ENCODE measurements at places on chromosomes 11 and 22. TPM values are rescaled to one million over a fixed set of nuclear protein-coding genes. Genes with fewer than 3 reads are reported as not detected.

DNA sequence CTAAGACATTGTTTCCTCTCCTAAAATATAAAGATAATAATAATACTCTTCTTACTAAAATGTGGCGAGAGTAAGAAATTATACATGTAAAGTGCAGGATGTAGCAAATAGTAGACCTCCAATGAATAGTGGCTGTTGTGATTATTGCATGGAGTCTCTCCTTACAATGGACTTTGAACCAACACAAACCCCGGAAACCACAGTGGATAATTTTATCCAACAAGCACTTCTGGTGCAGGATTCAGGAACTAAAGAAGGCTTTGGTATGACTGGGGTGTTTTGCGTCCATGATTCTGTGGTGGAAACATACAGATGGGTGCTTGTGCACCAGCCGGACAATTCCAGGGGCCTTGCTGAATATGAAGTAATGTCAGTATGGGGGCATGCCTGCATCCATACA is 146.4 kb upstream of the UBASH3B start:
- no peaks in the 10 kb centered on the region for H3K36me3 ChIP-seq
- no peak for DNase-seq
- peaks cover 6% of the 10 kb centered on the region for H3K4me1 ChIP-seq
- no peaks in the 10 kb centered on the region for H3K27me3 ChIP-seq

- no peak overlapping the region for H3K27ac ChIP-seq
- no peak overlapping the region for H3K4me3 ChIP-seq
- no peaks in the 10 kb centered on the region for H3K4me1 ChIP-seq
- DNase-seq = peak; percentile 44
Observed at GRCh38 chr22:49753276-49753890, 74.3 kb downstream of the BRD1 start.

DNA sequence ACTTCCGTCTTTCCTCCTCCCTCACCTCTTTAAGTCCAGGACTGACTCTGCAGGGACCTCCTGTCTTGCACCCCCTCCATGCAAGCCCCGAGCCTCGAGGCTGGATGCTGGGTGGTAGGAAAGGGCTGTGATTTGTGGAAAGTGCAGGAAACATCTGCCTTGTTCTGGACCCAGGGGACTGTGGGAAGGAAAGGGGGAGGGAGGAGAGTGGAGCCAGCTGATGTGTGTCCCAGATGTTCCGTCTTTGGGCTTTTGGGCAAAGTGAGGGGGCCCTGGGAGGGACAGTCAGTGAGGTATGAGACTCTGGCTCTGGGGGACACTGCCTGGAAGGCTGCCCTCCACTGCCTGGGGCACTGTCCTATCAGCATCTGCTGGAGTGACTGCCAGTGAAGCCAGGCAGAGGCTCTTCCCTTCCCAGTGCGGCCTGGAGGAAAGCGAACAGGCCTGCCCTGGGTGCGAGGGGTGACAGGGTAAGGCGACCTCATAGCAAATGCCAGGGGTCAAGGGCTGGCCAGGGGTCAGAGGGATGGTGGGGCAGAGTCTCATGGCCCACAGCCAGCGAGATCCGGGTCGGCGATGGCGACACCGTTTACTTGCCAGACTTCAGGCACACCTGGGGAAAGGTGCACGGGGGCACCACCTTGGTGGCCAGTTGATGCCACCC is 1.7 kb downstream of the MRGPRD start:
- no peak for DNase-seq
- H3K4me3 ChIP-seq = no peak overlapping the region
- H3K27ac ChIP-seq = no peak overlapping the region
- H3K4me1 ChIP-seq = no peaks in the 10 kb centered on the region

DNA sequence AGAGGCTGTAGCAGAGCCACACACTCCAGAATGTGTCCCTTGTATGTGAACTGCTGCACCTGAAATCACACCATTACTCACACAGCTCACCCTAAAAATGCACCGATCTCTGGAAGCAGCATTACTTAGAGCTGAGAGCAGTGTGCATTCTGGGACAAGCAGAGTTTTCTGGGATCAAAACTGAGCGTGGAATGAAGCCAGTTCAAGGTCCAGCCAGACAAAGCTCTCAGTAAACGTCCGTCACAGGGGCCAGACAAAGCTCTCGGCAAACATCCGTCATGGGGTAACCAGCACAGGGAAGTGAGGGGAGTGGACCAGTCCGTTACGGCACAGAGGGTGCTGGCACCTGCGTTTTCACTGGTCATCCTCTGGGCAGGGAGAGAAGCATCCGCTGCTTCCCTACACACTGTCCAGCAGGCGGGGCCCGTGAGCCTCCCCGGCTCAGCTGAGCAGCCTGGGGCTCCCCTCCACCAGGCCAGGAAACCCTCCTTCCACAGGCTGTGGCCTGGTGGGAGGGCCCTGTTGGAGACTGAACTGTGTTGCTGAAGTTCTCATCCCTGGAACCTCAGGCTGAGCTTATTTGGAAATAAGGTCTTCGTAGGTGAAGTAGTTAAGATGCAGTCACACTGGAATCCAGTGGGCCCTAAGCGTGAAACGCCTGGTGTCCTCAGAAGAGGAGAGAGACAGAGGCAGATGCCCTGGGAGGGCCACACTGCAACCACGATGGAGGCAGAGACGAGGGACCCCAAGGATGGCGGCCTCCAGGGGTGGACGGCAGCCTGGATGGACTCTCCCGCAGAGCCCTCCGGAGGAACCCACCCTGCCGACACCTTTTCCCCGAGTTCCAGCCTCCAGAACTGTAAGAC is 883.9 kb downstream of the BRD1 start:
- no peak overlapping the region for H3K4me3 ChIP-seq
- H3K4me1 ChIP-seq = no peaks in the 10 kb centered on the region
- DNase-seq = peak; percentile 36

Gene SLC25A18
- total RNA-seq = 0.59 TPM

DNA sequence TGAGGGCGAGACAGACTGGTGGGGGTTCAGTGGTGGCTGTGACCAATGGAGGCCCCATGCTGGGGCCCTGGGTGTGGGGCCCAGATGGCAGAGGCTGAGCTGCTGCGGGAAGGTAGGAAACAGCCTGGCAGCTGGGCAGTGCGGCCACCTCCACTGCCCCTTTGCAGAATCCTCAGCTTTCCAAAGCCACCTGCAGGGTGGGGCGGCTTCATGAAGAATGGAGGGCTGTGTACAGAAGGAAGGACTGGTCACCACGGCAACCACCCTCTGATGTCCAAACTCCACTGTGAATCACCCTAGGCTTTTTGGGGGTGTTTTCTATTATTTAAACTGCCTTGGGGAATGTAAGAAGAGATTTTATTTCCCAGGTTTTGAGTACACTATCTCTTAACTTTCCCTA is 166.3 kb upstream of the NAV2 start:
- H3K4me1 ChIP-seq = no peaks in the 10 kb centered on the region
- no peaks in the 10 kb centered on the region for H3K27me3 ChIP-seq
- H3K36me3 ChIP-seq = no peaks in the 10 kb centered on the region
- no peak overlapping the region for H3K4me3 ChIP-seq

DNA sequence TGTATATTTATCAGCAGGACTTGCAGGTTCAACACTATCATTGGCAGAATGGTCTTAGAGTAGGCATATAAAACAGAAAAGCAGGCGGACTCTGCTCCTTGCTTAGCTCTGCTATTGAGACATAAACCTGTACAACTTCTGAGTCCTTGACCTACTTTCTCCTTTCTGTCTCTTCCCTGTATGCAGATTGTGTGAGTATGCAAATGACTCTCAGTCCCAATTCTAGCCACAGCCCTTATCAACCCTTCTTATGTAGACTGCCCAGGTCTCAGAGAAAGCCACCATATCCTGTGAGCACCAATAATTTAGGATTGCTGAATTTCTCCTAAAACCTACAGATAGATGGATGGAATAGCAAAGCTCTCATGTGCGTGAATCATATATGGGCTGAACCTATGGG is 367.6 kb upstream of the DDI1 start:
- no peaks in the 10 kb centered on the region for H3K36me3 ChIP-seq
- H3K4me3 ChIP-seq = no peak overlapping the region
- H3K4me1 ChIP-seq = no peaks in the 10 kb centered on the region

DNA sequence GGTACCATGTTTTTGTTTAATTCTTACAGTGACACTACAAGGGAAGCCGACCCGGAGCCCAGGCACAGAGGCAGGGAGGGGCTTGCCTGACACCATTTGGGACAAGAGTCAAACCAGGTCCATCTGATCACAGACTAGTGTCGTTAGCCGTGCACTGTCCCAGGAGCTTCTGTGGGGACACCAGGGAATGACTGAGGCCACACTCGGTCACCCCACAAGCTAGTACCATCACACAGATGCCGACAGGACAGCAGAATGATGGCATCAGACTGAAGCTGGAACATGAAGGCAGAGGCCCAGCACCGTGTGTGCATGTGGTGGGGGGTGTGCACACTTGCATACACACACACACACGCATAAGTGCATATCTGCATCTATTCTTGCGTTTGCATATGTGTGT is 61.5 kb upstream of the NECTIN1 start:
- no peak for DNase-seq
- H3K27ac ChIP-seq = no peak overlapping the region
- H3K4me1 ChIP-seq = no peaks in the 10 kb centered on the region
- H3K36me3 ChIP-seq = no peaks in the 10 kb centered on the region
- H3K27me3 ChIP-seq = no peaks in the 10 kb centered on the region

DNA sequence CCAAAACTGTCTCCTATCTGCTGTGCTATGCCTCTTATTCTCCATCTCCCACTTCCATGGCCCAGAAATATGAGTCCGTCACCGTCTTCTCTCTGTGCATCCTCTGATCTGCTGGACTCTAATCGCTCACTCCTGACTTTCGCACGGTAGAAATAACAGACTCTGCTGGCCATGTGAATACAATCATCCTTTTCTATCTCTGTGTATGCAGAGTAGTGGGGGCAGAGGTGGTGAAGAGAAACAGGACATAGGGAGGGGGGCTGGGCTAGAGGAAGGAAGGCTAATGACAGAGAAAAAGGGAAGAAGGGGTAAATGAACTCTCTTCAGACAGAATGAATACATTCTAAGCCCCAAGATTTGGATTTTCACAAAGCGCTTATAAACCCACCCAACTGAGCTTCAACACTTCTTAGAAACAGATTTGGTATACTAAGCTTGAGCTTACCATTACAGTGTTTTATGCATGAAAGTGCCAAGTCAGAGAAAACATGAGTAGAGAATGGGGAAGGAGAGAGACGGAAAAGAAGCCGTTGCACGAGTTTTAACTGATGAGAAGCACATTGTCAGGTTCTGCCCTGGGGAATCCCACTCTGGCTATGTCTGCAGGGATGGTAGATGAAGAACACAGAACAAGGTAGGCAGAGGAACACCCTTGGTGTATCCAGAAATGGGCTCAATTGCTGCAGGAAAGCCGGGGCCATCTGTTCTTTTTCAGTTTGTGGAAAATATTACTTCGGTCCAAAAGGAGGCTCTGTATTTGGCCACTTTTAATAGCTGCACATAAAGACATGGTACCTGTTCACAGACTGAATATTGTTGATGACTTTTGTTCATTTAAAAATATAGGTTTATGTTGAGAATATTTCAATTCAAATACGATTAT is 324.7 kb downstream of the ETS1 start:
- H3K27ac ChIP-seq = no peak overlapping the region
- no peak for DNase-seq
- no peaks in the 10 kb centered on the region for H3K36me3 ChIP-seq
- no peaks in the 10 kb centered on the region for H3K27me3 ChIP-seq

DNA sequence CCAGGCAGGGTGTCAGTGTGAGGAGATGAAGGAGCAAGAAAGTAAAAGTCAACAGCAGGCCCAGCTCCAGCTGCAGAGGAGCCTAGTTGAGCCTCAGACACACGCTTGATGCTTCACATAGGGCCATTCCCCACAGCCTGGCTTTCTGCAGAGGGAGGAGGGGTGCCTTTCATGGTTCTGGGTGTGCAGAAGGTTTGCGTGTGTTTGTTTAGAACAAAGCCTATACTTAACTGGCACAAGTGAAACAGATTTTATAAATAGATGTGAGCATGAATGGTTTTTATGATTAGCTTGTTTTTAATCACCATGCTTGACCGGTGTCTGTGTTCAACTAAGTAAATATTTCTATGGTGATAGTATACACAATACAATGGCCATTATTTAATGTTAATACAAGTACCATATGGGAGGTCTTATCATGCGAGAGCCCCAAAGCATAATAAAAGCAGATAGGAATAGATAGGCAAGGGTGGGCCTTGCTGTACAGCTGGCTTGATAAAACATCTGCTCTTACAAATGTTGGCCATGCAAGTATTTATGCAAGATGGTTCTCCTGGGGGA is 290.2 kb downstream of the ETS1 start:
- H3K27me3 ChIP-seq = no peaks in the 10 kb centered on the region
- DNase-seq = no peak
- H3K4me3 ChIP-seq = no peak overlapping the region
- H3K27ac ChIP-seq = peak overlapping the region; percentile 19
- H3K4me1 ChIP-seq = no peaks in the 10 kb centered on the region

GRCh38 chr11:132106096-132106982 is 735.9 kb downstream of the NTM start:
- DNase-seq = no peak
- H3K36me3 ChIP-seq = no peaks in the 10 kb centered on the region
- no peaks in the 10 kb centered on the region for H3K4me1 ChIP-seq
- no peaks in the 10 kb centered on the region for H3K27me3 ChIP-seq
- H3K27ac ChIP-seq = no peak overlapping the region
- no peak overlapping the region for H3K4me3 ChIP-seq
